GM12891 (cell line): ENCODE measurements at places on chromosomes 6 and 20.

GRCh38 chr6:3222506-3223038 lies 4.9 kb downstream of the TUBB2B start:
- DNase-seq: no peak

GRCh38 chr6:4010689-4011090 lies 68.2 kb downstream of the FAM217A start:
- no peak for DNase-seq

DNA sequence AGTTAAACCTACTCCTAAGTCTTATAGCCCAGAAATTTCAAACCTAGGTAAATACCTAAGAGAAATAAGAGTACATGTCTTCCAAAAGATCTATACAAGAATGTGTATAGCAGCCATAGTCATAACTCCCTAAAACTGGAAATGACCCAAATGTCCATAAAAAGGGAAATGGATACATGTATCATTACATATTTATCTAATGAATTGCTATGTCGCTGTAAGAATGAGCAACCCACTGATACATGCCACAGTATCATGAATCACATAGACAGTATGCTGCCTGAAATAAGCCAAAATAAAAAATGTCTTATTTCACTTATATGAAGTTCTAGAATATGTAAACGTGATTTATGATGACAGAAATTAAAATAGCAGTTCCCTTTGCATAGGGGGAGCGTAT lies 679.5 kb downstream of the MAFB start:
- DNase-seq: no peak

GRCh38 chr20:53664121-53664520 lies 70.5 kb upstream of the ZNF217 start:
- no peak for DNase-seq

DNA sequence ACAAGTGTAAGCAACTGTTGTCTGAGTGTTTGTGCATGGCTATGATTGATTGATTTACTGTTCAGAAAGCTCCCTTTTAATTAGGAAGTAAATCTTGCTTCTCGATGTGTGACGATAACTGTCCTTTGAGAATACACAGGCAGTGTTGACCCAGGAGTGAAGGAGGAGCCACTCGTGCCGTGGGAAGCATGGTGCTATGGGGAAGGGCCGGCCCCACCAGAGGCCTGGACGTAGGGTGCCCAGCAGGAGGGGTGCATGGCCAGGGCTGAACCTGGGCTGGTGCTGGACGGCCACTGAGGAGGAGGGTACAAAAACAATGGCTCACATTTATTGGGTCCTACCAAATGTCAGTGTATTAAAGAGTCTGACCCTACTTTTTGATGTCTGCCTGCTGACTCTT lies 60.7 kb downstream of the ANKRD60 start:
- DNase-seq: no peak

DNA sequence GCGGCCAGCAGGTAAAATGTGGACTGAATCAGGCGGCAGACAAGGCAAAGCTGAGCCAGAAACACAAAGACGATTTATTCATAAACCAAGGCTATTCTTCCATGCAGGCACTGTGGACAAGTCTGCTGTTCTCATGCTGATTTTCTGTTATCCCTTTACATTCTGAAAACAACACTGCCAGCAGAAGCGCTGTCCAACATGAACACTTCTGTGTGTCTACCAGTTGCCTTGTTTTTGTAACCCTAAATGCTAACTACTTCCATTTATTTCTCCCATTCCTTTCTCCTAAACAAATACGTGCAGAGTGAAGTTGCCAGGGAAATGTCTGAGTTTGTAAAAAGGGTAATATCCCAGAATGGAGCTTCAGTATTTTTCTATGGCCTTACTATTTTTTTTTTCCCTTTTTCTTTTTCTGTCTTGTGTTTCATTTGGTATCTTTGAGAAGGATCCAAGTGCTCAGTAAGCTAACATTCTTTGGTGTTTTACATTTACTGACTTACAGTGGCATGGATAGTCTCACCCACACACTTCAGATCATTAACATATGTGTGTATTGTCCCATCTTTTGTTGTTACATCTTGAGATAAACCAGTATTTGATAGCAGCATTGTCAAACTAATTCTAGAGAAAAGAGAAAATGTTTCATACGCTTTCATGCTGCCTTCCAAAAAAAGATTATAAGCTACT lies 1308.9 kb upstream of the MAP3K7 start:
- DNase-seq: no peak

DNA sequence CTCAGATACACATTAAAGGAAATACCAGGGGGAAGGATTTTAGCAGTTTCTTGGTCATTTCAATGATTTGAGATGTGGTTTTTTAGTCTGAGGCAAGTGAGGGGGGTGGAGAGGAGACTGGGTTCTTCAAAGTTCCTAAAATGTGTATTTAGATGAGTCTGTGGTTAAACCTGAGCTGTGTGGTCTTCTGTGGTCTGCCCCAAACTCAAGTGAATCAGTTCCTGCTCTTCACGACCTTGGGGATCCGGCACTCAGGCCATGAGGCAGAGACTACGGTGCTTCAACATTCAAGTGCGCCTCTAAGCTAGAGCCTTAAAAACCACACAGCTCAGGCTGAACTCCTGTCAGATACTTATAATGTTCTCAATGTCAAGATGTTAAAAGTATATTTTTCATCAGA lies 406.7 kb downstream of the LMBRD1 start:
- DNase-seq: no peak

DNA sequence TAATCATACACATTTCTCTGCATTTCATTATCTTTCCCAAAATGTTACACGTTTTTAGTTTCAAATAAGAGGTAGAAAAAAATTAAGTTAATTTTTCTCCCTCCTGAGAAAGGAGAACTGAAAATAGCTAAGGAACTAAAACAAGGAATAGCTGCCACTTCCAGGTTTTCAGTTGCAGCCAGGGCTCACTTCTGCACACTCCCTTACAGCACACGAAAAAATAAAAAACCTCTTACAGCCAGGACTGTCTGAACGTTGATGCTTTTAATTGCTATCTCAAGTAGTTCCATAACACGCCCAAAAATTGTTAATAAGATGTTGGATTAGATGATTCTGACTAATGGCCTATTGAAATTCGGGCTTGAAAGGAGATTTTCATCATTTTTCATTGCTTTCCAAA lies 153.7 kb upstream of the THBS2 start:
- no peak for DNase-seq

- no peak for DNase-seq
Observed at GRCh38 chr6:50591135-50591534, 122.2 kb upstream of the TFAP2D start.

GRCh38 chr6:38495922-38496635 lies 143.7 kb downstream of the BTBD9 start:
- DNase-seq: no peak

DNA sequence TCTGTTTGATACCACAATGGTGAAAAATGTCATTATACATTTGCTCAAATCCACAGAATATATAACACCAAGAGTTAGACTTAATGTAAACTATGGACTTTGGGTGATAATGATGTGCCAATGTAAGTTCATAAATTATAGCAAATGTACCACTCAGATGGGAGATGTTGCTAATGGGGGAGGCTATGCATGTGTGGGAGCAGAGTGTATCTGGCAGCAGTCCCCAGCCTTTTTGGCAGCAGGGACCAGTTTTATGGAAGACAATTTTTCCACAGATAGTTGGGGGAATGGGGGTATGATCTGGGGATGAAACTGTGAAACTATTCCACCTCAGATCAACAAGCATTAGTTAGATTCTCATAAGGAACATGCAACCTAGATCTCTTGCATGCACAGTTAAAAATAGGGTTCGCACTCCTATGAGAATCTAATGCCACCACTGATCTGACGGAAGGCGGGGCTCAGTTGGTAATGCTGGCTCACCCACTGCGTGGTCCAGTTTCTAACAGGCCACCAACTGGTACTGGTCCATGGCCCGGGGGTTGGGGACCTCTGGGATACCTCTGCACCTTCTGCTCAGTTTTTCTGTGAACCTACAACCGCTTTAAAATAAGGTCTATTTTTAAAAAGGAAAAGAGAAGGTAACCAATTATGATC lies 8.0 kb downstream of the HLA-DQA1 start:
- no peak for DNase-seq

DNA sequence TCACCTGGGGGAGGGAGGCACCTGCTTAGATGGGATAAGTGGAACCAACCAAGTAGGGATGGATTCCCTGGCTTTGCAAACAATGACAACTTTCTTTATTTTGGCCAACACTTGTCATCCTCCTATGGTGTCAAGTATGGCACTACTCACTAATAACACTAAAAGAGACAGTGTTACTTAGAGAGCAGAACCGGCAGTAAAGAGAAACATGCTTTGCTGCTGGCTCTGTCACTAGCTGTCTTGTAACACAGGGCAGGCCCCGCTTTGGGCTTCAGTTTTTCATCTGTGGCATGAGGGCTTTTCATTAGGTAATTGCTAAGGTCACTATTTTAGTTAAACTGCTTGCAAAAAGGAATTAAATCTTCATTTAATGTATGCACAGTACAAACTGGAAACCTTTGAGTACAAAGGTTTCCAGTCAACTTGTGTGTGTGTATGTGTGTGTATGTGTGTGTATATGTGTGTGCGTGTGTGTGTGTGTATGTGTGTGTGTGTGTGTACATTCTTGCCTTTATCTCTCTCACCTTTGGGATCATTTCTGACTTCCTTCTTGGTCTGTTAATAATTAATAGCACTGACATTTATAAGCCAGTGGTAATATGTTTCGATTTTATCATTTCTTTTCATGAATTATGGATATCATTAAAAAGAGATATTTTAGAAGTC lies 64.7 kb downstream of the BTBD3 start:
- no peak for DNase-seq

DNA sequence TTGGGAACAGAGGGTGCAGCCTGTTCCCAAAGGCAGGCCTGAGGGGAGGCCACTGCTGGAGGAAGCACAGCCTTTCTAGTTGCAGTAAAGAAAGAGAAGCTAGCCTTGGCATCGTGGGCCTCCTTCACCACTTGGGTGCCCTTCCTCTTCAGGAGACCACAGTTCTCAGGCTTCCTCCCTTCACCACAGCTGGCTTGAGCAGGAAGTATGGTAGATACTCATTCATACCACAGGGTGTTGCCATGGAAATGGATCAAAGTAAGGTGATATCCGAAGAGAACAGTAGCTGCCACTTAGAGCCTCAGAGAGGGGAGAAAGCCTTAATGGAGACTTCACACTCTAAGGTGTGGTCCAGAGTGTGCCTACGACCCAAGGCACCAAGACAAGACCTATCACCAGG lies 120.4 kb upstream of the RIPOR2 start:
- no peak for DNase-seq

GRCh38 chr20:50048420-50049166 lies 64.4 kb downstream of the UBE2V1 start:
- DNase-seq: no peak

GRCh38 chr6:132931936-132932514 lies 117.7 kb downstream of the RPS12 start:
- no peak for DNase-seq

- no peak for DNase-seq
Observed at GRCh38 chr20:60453388-60454246, 495.4 kb downstream of the CDH26 start.

- no peak for DNase-seq
Observed at GRCh38 chr6:16419636-16420336, 181.4 kb downstream of the GMPR start.

DNA sequence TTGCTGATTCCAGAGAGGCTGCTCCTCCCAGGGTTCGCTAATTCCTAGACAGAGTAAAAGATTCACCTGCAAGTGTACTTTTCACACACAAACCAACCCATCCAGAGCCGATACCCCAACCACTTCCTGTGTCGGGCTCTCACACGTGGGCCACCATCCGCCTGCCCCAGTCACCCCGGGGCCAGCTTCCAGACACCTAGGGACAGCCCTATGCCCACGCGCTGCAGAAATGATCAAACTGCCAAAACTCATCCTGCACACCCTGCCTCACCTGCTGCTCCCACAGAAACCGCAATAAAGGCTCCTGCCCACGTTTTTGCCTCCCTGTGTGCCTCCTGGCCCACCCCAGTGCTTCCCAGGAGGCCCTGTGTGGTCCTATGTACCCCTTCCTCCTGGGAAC lies 59.5 kb downstream of the PSMG4 start:
- DNase-seq: peak; percentile 32

GRCh38 chr6:130393306-130393705 lies 27.5 kb downstream of the TMEM200A start:
- DNase-seq: no peak

DNA sequence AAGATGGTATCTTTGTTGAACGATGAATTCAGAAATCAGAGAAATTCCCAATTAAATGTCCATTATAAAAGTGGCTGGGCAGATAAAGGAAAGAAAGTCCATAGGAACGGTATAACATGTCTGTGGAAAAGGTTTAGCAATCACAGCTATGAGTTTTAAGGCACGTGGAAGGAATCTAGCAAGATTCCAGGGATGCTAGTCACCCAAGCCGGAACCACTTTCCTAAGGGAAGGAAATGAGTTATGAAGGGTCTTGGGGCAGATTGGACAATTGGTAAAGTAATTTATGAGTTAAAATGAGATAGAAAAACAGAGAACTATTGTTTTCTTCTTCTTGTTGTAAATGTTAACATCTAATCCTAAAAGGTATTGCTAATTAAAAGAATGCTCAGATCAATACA lies 384.8 kb downstream of the ADGRB3 start:
- DNase-seq: no peak

DNA sequence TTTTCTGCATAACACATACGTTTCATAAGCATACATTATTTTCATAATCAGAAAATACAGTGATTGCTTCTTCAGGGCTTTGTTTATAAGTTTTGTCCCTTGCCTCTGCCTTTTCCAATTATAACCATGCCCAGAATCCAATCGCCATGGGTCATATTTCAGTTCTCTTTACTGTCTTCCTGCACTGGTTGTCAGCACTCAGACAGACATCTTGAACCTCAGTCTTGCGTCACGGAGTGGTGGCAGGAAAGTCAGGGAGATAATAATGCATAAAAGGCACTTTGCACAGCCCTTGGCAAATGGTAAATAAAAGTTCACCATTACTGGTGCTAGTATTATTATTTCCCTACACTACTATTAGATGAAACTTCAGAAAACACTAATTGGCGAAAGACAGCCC lies 7.2 kb downstream of the KIF16B start:
- DNase-seq: no peak
